ENCODE measurements at places on chromosomes 3 and 15.

GRCh38 chr15:31396881-31397560, 70.4 kb downstream of the KLF13 start:
- DNase-seq = peak; percentile 95

DNA sequence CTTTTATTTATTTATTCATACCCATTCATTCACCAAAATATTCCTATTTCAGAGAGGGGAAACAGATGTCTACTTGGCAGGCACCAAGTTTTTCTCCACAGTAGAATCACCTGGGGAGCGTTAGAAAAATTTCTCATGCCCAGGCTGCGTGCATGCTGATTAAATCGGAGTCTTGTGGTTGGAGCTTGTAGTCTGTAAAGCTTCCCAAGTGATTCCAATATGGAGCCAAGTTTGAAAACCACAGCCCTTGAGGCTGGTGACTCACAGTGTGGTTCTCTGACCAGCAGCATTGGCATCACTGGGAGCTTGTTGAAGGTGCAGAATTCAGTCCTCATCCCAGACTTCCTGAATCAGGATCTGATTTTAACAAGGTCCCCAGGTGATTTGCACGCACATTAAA, 49.7 kb downstream of the PDHB start:
- peak; percentile 36 for DNase-seq

DNA sequence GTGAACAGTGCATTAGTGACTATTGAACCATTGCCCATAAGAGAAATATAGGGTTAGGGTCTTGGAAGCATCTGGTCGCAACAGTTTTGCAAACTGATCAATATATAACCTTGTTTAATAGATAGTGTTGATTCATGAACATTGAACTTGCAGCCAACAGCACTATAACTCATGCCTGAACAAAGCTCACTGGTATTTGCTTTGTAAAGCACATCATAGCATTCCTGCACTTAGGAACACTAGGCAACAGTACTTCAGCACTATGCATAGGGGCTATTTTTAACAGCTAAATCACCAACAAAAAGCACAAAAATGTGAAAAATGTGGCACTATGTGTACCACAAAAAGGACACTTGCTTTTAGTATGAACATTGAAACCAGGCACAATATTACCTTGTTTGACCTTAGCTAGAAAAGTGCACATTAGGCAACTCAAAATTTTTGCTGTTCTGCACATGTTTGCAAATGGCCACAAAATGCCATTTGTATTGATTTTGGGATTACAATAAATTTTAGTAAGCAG, 68.0 kb downstream of the OXNAD1 start:
- no peak for DNase-seq

DNA sequence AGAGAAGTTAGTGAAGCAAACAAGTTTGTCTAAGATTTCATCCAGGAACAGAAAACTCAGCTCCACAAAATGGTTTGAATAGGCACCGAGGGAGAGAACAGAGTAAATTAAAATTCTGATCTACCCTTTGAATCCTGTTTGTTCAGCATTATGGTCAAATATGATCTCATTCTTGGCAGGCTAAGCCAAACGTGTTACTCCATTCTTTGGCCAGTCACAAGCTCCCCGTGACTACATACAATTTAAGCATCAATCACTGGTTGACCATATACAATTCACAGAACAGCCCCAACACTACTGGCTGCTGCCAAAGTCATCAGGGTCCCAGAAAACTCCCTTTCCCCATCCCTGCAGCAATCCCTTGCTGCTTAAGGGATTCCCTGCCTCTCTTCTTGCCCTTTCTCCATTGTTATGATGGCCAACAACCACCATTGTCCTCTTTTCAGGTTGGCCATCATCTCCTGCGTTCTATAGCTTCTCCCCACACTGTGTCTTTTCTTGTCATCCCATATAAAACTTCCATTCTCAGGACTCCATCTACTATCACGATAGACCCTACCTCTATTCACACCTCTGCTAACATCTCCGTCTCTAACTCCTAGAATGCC, 46.3 kb downstream of the GOLIM4 start:
- no peak for DNase-seq

DNA sequence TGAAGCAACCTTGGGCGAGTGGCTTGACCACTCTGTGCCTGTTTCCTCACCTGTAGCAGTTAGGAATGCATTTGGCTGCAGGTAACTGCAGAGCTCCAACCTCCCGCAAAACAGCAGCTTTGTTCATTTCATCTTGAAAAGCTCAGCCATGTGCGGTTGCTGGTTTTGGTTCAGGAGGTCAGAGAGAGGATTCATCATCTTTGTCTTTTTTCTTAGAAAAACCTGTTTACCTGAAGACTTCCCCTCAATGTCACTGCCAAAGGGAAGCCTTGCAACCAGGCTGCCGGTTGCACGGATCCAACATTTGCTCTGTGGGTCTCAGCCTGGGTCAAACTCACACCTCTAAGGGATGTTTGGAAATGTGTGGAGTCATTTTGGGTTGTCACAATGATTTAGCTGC, 16.4 kb upstream of the FURIN start:
- DNase-seq = no peak

DNA sequence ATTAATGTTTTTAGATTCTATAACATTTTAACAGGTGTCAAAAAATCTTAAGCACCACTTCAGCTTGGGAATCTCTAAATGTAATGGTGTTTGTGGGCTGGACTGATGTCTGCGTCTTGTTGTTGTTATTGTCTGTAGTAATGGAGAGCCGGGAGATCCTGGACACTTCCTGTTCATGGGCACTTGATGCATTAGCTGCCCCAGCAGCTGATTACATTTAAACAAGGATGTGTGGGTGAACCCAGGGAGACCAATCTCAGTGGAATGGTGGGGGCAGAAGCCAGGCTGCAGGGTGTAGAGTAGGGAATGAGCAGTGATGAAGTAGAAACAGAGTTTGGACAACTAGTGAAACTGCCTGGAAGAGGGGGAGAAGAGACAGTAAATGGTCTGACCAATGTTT, 7.8 kb downstream of the CCR5AS start:
- DNase-seq = no peak

DNA sequence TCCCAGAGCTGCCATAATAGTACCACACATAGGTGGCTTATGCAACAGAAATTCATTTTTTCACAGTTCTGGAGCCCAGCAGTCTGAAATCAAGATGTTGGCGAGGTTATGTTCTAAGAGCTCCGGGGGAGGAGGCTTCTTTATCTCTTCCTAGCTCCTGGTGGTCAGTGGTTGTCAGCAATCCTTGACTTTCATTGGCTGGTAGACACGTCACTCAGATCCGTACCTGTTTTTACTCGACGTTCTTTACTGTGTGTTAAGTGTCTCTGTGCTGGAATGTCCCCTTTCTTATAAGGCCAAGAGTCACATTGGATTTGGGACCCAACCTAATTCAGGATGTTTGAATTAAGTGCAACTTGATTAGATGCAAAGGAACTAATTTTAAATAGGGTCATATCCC, 218.5 kb upstream of the CNTN3 start:
- no peak for DNase-seq

DNA sequence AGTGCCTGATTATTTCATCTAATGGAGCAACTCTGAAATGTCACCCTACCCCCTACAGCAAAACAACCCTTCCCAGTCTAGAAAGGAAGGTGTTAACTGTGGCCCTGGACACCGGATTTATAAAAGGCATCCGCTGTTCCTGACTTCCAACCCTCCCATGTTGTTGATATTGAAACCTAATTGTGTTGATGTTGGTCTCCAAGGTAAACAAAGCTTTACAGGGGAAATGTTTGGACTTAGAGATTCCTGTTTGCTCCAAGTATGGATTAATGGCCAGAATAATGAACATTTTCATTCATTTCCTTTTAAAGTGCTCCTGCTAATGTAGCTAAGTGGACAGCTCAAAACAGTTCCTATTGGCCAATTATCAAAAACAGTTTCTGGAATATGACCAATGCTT, 19.4 kb upstream of the LMCD1 start:
- DNase-seq = no peak

DNA sequence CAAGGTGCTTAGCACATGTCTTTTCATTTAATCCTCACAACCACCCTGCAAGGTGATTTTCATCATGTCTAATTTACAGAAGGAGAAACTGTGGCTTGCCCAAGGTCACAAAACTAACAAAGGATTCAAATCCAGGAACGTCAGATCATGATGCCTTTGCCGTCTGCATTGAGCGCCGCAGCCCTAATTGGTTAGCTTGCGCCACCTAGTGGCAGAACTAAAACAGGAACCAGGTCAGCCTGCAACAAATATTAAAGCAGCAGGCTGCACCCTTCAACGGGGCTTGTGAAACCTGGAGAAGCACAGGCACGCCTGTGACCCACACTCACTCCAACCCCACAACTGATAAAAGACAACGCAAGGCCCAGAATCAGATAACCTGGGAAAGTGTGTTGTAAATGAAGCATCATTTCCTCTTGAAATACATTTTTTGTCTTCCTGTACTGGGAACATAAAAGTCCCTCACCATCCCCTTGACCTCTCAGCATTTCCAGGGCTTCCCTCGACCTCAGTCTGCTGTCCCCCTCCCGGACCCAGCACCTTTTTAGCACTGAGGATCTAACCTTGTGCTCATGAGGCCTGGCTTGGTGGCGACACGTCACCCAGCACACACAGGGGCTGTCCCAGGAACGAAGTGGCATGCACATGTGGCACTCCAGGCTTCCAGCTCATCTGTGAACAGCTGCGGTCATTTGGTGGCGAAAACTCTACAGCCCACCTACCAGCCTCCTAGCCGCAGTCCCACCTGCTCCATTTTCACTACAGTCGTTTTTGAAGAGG, 17.3 kb downstream of the DPH3 start:
- DNase-seq = peak; percentile 82

DNA sequence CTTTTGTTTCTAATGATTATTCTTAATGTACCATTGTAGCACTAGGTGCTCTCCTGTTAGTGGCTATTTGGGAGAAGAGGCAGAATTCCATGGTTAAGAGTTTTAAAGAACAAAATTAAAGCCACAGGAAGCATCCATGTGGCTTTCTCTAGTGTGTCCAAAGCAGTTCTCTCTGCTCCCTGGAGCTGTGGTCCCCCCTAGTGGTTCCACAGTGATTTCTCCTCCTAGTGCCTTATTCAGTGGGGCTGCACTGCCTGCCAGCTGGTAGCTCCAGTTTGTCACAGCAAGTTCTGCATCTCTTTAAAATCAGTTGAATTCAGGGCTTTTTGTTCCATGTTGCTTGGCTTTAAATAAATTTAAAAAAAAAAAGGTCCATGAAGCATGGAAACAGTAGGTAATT, 39.6 kb upstream of the FAM98B start:
- DNase-seq = peak; percentile 51

- no peak for DNase-seq
Measured at GRCh38 chr15:64519897-64520296, 59.5 kb downstream of the ZNF609 start.

- DNase-seq = no peak
Measured at GRCh38 chr15:79640206-79640605, 208.1 kb downstream of the MINAR1 start.

DNA sequence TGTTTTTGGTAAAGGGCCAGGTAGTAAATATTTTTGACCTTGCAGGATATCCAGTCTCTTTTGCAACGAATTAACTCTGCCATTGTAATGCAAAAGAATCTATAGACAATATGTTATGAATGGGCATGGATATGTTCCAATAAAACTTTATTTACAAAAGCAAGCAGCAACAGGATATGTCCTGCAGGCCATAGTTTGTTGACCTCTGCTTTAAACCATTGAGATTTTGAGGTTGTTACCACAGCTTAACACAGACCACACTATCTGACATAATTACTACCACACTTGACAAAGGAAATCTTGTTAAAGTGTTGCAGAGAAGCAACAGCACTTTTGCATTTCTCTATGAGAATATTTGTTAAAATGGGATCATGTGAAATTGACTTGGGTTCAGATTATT, 349.3 kb downstream of the ERC2 start:
- DNase-seq = no peak

- DNase-seq = no peak
Measured at GRCh38 chr3:1017870-1018269, 75.0 kb upstream of the CNTN6 start.
